Large intestine (tissue), 12 donors: ENCODE measurements at places on chromosomes 16 and 17.

DNA sequence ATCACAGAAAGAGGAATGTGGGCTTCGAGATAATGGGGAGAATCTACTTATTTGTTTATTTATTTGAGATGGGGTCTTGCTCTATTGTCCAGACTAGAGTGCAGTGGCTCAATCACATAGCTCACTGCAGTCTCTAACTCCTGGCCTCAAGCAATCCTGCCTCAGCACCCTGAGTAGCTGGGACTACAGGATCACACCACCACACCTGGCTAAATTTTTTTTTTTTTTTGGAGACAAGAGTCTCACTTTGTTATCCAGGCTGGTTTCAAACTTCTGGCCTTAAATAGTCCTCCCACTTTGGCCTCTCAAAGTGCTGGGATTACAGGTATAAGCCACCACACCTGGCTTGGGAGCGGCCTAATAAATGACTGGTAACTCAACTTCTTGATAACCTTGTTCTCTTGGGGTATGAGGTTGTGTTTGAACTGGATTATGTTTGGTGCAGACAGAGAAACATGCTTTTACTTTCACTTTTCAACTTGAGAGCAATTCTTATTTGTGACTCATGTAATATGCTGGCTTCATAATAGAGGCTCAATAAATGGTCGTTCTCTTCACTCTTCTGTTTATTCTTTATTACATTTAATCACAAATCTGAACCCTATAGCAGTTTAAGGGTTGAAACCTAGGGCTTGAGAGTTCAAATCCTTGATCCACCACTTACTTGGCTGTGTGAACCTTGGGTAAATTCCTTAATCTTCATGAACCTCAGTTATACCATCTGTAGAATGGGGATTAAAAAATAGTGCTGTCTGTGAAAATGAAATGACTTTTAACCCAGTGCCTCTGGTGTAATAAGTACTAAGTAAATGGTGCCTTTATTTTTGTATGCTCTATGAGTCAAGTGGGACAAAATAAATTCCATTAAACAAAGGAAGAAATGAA, 129.1 kb upstream of the HS3ST2 start:
- DNase-seq: peak; percentile 14

- DNase-seq: peak; percentile 14
Observed at GRCh38 chr17:20300436-20300934, 166.9 kb downstream of the LGALS9B start.

GRCh38 chr17:16491131-16491702, 776 bp downstream of the LRRC75A start:
- DNase-seq: peak; percentile 50

DNA sequence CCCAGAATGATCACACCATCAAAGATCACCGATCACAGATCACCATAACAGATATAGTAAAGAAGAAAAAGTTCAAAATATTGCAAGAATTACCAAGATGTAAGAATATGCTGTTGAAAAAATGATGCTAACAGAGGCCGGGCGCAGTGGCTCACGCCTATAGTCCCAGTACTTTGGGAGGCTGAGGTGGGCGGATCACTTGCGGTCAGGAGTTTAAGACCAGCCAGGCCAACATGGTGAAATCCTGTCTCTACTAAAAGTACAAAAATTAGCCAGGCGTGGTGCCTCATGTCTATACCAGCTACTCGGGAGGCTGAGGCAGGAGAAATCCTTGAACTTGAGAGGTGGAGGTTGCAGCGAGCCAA, 53.2 kb downstream of the CPPED1 start:
- no peak for DNase-seq

- DNase-seq: peak; percentile 68
Observed at GRCh38 chr16:2686912-2687507, 4.7 kb downstream of the KCTD5 start.

DNA sequence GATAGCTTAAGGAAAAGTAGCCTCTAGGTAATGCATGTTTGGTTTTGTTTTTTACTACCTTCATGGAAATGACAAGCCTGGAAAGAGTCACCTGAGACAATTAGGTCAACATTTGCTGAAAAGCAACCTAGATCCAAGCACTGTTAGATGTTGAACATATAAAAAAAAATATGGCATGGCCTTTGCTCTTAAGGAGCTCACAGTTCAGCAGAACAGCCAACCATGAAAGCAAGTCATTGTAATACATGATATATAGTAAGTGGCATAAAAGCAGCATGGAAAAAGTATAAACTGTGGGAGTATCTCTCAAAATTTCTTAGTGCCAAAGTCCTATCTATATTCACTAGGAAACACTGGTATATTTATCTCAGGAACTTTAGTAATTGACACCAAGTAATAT, 31.6 kb downstream of the CFDP1 start:
- DNase-seq: no peak

DNA sequence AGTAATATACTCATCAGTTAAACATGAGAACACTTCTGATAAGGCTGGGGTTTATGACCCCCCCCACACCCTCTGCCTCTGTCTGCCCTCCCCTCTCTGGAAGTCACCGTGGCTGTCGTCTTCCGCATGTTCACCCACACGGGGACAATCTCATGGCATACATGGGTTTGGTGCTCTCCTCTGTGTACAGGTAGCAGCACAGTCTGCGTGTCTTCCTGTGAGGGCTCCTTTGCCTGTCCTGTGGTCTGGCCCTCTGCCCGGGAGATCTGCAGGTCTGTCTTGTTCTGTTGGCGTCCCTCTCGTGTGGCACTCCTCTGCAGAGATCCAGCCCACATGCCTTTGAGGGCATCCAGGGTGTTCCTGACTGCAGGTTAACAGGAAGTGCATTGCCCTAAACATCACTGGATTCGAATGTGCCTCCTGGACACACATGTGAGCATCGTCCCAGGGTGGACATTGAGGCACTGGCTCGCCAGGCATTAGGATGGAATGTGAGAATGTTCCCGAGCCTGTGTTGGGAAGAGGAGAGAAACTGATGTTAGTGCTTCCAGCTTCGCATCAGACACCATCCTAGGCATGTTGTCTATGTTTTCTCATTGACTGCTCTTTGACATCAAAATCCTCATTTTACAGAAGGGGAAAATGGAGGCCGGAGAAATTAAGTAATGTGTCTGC, 54.5 kb downstream of the NKD1 start:
- no peak for DNase-seq

DNA sequence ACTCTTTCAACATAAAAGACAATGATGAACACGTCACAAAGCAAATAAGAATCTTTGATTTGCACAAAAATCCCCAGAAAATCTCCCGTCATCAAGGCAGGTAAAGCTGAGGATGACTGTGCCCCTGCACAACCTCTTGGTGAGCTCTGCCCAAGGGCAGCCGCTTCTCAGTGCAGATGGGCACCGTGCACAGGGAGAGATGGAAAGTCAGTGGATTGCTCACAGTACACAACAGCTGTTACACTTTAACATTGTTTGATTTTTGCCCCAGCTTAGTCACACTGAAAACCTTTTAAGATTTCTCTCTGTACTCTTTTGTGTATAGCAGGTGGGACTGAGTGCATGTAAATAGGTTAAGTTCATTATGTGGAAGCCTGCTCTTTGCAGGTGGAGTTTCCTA, 104.2 kb downstream of the CDK5R1 start:
- no peak for DNase-seq

- DNase-seq: no peak
Observed at GRCh38 chr17:45296003-45296832, 20.6 kb downstream of the MAP3K14 start.

DNA sequence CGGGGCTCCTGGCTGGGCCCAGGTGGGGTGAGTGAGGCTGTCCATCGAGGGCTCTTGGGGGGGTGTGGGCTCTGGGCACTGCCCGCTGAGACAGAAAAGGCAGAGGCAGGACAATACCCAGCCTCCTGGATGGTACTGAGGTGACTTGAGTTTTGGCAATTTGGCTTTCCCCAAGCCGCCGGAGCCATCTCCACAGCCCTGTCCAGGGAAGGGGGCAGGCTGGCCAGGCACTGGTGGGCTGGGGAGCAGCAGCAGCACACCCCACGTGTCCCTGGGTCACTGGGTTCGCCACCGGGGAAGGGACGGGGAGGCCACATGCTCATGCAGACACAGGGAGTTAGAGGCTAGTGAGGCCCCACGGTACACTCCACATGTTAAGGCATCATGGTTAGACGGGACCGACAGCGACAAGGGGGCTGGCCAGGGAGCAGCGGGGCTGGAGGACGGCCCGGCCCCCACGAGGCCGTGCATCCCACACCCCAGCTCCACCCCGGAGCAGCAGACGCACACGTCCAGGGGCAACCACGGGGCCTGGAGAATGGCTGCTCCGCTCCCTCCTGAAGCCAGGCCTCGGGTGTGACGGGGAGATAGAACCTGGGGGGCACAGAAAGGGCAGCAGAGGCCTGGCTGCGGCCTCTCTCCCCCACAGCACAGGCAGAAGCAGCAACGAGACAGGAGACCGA, 3.0 kb downstream of the ARHGDIA start:
- DNase-seq: peak; percentile 42
